Small intestine (tissue), 16 donors: ENCODE measurements at places on chromosomes 1 and 21.

GRCh38 chr1:81912383-81912782, 111.6 kb downstream of the ADGRL2 start:
- DNase-seq: peak; percentile 1

DNA sequence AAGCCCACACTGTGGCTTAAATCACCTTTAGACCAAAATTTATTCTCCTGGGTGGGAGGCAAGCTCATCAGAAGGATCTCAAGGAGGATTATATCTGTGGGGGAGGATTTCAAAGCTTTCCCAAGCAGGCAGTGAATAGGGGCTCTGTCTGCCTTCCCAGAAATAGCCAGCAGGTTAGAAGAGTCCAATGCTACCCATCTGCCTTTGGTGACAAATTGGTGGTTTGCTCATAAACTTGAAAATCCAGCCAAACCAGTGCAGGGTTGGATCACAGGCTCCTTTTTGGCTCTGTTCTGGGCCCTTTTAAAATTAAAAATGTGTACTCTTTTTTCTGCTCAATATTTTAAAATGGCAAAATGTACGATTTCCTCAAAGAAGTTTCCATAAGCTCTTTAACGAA, 118.9 kb upstream of the ZC3H11B start:
- no peak for DNase-seq

DNA sequence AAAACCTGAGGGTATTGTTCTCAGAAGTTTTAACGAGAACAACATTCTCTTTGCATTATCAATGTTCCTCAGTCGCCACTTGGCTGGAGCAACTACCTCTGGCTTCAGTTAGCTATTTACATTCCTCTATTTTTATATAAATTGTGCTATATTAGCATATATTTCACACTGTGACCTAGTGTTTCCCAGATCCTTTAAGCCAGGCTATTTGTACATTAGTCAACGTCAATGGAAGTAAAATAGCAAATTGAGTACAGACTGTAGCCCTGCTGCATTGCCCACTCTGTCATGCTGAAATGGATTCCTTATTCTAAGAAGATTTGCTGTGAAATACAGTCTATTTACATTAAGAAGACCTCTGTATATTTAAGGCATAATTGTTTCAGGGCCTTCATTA, 213.8 kb downstream of the ROR1 start:
- DNase-seq: no peak

DNA sequence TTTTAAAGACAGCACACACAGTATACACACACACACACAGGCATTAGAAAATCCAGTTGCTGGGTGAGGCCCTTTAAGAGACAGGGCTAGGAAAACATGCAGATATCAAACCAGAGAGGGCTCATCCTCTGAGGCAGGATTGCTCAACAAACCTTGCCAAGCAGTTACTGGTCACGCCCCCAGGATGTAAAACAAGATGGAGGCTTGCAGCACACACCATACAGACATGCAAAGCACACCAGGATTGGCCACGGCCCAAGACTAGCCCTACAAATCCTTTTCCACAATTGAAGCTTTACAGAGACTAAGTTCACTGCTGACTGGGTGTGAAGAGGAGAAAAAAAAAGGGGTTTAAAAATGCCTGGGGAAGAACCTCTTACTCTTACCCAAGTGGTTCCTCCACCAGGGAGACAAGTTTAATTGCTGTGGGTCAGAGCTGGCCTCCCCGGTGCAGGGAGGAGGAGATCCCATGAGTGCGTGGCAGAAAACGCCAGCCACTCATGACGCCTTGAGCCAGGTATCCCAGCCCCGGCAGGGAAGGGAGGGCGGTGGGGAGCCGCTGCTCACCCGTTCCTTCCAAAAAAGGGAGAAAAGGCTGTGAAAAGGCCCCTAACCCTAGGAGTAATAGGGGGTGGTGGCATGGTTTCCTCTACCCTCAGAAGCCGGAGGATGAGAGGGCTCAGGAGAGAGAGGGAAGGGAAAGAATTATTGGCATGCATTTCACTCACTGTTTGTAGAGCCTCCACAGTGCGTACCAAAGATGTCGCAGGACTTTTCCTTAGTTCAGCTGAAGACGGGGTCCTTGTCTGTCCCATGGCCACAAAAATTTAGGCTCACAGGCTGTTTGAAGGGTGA, 594.6 kb upstream of the ZP4 start:
- no peak for DNase-seq

DNA sequence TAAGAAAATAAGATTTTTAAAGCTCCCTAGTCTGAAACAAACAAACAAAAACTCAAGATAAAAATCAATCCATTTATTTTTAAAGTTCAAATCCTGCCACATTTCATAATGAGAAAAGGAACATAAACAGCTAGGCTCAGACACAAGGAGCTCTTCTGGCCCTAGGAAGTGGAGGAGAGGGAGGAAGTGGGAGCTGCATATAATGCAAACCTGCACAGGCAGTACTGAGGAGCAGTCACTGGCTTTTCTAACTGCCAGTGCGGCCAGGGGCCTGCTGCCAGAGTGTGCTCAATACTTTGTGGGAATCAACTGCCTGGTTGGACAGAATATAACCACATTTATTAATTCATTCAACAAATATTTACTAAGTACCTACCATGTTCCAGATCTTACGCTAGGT, 139.8 kb upstream of the SPATA6 start:
- DNase-seq: no peak

GRCh38 chr1:202713110-202713509, 2.9 kb upstream of the SYT2 start:
- DNase-seq: no peak

GRCh38 chr1:185512442-185512841, 195.4 kb upstream of the IVNS1ABP start:
- no peak for DNase-seq

DNA sequence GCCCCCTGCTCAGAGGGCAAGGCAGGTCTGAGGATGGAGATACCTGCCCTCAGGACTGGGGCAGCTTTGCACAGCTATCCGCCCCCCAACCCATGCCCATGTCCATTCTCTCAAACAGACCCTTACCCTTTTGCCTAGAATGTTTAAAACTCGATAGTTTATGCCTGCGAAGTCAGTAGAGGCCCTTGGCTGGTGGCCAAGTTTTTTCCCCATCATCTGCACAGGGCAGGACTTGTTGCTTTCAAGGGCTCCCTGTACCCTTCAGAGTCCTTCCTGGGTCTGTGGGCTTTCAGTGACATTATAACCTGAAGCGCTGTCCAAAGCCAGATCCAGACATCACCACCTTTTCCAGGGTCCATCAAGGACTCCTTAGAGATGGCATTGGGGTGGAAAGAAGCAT, 148.7 kb upstream of the ZNF644 start:
- no peak for DNase-seq

DNA sequence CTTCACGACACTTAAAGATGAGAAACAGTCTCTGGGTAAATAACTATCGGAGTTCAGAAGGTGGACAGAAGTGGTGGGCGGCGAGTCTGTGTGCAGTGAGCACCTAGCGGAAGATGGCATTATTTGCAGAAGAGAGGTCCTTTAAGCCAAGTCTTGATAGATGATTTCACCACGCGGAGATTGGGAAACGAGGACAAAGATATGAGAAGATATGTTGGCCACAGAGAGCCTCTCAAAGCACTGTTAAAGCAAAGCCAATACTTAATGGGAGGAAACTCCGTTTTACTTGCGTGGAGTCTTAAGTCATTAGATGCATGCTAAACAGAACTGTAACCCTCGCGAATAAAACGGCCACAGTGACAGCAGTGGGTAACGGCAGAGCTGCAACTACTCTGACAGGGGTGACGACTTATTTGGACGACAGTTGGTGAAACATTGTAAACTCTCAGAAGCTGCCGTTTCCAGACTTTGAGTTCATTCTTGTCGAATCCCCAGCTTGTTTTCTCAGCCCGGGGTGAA, 577 bp upstream of the CEP350 start:
- no peak for DNase-seq

DNA sequence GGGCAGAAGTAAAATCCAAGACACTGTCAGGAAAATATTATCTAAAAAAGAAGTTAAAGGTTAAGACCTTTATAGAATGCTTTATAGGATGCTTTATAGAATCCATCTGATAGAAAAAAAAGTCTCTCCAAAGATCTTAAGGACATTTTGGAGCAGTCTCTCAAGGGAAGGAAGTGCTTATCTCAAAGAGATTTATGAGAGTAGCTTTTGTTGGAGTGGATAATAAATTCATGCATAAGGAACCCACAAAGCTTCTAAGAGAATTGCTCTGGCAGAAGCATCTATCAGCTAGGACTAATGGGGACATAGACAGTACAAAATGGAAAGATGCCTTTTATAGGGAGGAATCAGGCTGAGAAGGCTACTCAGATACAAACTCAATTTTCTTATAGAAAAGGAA, 12.9 kb upstream of the CAP1 start:
- DNase-seq: no peak

- DNase-seq: no peak
These were observed 5.4 kb upstream of the NBPF1 start for GRCh38 chr1:16618719-16619118.

DNA sequence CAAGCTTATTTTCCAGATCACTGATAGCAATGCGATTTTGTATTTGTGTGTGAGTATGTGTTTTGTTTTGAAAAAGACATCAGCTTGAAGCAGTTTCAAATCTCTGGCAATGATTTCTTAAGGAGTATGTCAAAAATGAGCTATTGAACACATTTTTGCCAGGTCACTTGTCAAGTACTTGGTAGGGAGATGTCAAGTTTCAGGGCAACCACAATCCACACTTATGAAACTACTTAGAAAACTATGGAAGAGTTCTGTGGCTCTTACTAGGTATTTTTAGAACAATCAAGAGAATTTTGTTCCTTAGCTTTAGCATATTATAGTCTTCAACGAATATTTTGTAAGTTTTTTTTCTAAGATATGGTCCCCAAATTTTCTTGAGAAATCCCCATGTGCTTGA, 318.8 kb upstream of the ZRANB2 start:
- no peak for DNase-seq

GRCh38 chr21:26837539-26837938, 7.7 kb downstream of the ADAMTS1 start:
- no peak for DNase-seq

GRCh38 chr1:180680558-180681144, 48.8 kb downstream of the XPR1 start:
- DNase-seq: no peak

DNA sequence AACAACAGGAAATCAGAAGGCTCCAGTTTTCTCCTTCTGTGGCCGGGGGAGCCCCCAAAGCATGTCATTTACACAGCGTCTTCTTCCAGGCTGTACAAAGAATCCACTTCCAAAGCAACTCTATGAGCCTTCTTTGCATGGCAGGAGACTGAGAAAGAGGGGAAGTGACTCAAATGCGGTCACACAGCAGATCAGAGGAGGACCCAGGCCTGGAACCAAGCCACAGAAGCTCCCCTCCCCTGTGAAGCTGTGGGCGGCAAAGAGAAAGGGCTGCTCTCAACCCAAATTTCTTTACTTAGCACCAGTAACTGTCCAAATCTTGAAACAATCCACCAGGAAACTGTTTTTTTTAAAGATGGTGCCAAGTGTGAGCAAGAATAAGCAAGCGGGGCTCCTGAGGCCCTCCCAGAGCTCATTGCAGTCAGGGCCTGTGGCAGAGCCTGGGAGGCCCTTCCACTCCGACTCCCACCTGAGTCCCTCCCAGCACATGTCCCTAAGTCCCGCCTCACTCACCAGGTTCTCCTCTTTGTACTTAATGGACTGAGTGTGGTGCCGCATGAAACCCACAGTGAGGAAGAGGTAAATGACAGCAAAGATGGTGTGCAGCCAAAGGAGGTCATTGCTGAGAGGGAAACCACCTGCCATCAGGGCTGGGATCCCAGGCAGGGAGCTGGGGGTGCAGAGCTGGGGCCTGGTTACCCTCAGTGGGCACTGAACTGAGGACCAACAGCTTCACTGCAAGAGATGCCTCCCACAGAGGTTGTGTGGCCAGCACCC, 15.9 kb downstream of the TMEM63A start:
- no peak for DNase-seq

DNA sequence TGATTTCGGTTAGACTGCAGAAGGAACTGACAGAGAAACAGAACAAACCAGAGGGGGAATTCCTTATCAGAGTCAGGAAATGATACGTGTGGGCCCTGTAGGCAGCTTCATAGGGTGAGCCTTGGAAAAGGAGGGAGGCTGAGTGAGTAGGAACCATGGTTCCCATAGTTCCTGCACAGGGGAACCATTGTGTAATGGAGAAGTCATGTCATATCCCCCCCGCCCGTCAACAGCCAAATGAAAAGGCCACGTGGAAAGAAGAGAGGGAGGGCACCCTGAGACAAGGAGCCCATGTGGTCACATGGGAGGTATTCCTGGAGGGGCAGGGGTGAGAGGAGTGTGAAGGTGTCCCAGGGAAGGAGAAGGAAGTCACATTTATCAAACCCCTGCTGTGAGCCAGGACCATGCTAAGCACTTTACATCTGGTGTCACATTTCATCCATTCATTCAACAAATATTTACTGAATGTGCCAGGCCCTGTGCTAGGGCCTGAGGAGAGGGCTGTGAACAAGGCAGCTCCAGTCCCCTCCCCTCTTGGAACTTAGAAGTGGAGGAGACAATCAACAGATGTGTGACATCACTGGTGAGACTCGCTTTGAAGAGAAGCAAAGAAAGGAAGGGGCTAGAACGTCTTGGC, 15.7 kb upstream of the FGR start:
- DNase-seq: no peak

- no peak for DNase-seq
These were observed 406.5 kb downstream of the DUSP10 start for GRCh38 chr1:221335161-221336101.

DNA sequence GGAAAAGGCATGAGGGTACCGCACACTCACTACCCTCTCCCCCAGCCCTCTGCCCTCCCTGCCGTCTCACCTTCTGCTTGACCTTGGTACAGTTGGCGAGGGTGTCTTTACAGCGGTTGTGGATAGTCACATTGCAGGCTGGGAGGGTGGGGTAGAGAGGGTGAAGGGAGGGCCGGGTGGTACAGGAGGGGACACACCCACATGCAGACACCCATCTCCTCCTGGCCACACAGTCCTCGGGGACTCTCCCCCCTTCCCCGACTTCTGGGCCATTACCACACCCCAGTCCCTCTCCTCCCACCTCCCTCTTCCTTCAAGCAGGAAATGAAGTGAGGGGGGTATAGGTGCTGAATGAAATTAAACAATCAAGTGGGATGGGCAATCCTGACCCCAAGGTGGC, 11.6 kb downstream of the ARHGEF2 start:
- DNase-seq: no peak

GRCh38 chr1:38187552-38187951, 141.0 kb upstream of the POU3F1 start:
- no peak for DNase-seq

- DNase-seq: no peak
These were observed 21.9 kb downstream of the PEA15 start for GRCh38 chr1:160227034-160227433.
